Brain pericyte (primary cell): ENCODE measurements at places on chromosomes 1 and 21.

DNA sequence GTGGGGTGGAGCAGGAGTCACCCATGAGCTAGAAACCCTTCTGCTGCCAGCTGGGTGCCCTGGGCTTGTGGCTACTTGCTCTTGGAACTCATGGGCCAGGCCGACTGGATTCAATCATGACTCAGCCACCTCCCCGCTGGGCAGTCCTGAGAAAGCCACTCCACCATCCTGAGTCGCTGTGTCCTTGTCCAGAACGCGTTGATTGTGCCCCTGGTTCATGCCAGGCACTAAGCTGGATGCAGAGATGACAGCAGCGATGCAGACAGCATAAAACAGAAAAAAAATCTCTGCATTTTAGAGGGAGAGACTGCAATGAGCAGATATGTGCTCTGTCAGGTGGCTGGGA lies 10.6 kb downstream of the PADI1 start:
- DNase-seq: no peak

GRCh38 chr1:54768093-54768492 lies 3.8 kb upstream of the PARS2 start:
- no peak for DNase-seq

- no peak for DNase-seq
Measured at GRCh38 chr1:98496256-98496995, 165.1 kb upstream of the SNX7 start.

GRCh38 chr1:50328552-50328951 lies 94.7 kb downstream of the DMRTA2 start:
- no peak for DNase-seq

DNA sequence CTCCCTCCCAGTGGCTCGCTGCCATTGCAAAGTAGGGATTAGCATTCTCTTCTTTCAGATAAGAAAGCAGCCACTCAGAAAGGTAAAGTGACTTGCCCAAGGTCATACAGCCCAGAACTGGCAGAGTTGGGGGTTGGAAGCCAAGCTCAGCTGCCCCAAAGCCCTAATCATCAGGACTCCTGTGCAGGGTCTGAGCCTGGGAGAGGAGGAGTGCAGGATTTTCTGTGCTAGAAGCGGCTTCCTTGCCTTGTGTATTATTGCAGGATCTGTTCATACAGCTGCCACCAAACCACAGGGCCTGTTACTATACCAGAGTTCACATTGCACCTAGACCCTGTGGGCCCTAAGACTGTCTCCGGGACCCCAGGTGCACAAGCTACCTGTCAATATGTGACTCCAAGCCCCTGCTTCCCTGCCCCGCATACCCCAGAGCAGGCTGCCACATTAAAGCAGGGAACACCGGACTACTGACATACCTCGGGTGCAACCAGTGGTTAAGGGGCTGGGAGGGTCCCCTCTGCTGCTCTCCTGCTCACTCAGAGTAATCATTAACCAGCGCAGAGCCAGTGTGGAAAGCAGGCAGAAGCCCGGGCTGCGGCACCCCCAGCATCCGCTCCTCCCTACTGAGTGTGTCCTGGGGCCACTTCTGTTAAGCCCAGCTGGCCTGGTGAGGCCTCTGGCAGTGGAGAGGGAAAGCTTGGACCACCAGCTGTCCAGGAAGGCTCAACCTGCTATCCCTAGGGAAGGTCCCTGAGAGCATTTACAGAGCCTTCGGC lies 15.8 kb downstream of the HSPG2 start:
- DNase-seq: no peak

DNA sequence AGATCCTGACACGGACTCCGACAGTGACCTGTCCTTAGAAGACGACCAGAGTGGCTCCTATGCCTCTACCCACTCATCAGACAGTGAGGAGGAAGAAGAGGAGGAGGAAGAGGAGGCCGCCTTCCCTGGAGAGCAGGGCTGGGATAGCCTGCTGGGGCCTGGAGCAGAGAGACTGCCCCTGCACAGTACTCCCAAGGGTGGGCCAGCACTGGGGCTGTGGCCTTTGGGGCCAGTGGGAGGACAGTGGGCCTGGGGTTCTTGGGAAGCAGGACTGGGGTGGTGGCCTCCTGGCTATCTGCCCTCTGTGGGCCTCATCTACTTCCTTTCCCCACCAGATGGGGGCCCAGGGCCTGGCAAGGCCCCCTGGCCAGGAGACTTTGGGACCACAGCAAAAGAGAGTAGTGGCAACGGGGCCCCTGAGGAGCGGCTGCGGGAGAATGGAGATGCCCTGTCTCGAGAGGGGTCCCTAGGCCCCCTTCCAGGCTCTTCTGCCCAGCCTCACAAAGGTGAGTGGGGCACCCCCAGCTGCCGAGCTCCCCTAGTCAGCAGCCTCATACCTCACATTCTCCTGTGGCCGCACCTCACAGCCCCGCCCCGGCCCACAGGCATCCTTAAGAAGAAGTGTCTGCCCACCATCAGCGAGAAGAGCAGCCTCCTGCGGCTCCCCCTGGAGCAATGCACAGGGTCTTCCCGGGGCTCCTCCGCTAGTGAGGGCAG lies 10.0 kb downstream of the PSRC1 start:
- DNase-seq: no peak

DNA sequence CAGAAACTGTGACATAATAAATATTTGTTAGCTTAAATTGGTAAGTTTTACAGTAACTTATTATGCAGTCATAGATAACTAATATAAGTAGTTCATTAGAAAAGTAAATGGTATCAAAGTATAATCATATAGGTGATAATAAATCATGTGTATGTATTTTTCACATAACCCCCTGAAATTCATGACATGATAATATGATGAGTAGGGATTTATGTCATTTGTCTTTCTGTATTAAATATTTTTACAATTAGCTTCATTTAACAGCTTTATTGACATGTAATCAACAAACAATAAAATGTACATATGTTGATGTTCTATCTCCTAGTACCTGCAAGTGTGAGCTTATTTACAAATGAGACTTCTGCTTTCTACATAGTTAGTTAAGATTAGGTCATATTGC lies 9.8 kb upstream of the FCGR2A start:
- DNase-seq: no peak
